Endothelial cell of umbilical vein (primary cell): ENCODE measurements at places on chromosomes 6 and 20. TPM values are rescaled to one million over a fixed set of nuclear protein-coding genes. Genes with fewer than 3 reads are reported as not detected.

- peak overlapping the region; percentile 49 for H3K27ac ChIP-seq
- no peaks in the 10 kb centered on the region for H3K27me3 ChIP-seq
- peaks cover 28% of the 10 kb centered on the region for H3K4me1 ChIP-seq
- peak; percentile 87 for DNase-seq
Measured at GRCh38 chr20:7856756-7857155, 83.5 kb downstream of the HAO1 start.

- H3K27me3 ChIP-seq = no peaks in the 10 kb centered on the region
- no peak for DNase-seq
- no peak overlapping the region for H3K4me3 ChIP-seq
- H3K4me1 ChIP-seq = no peaks in the 10 kb centered on the region
Measured at GRCh38 chr6:313917-314316, 21.6 kb downstream of the DUSP22 start.

DNA sequence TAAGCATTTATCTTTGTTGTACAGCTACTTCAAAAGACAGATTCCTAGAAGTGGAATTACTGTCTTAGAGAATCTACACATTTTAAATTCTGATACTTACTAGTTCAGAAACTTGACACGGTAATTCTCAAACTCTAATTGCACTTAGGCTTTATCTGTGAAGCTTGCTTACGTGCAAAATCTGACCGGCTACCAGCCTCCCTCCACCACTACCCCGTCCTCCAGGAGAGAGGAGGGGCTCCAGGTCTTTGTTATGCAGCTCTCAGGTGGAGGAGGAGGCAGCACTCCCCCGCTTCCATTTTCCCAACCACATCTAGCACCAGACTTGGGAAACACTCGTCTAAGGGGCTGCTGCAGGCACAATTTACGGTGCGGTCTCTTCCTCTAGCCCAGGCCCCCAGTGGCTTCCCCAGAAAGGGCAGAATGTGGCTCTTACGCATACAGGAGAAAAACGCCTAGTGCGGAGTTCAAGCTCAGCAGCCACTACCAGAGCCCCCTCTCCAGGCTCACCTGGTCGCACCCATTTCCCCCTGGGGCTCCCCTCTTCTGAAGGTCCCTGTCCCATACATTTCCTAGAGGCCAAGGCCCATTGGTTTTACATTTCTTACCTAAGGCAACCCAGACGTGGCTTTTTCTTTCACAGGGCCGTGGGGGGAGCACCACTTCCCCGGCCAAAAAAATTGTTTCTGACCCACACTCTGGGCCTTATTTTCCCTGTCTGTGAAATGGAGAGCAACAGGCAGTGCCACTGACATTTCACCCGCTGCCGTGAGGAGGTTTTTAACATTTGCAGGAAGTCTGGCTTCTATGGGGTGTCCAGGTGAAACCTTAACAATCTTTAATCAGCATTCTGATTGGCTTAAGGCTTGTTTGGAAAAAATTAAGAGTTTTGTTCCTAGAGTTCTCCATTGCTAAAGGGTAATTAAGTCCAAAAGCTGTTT is 1.6 kb upstream of the TGIF2 start:
- H3K27ac ChIP-seq = no peak overlapping the region
- no peak for DNase-seq
- H3K27me3 ChIP-seq = no peaks in the 10 kb centered on the region
- H3K36me3 ChIP-seq = no peaks in the 10 kb centered on the region

GRCh38 chr6:83031689-83032088 is 34.0 kb downstream of the UBE3D start:
- peaks cover under 1% of the 10 kb centered on the region for H3K36me3 ChIP-seq
- no peak for DNase-seq
- no peak overlapping the region for H3K4me3 ChIP-seq

GRCh38 chr6:81624453-81624852 is 128.0 kb downstream of the TENT5A start:
- no peaks in the 10 kb centered on the region for H3K4me1 ChIP-seq
- H3K27ac ChIP-seq = no peak overlapping the region
- H3K4me3 ChIP-seq = no peak overlapping the region
- DNase-seq = no peak
- H3K27me3 ChIP-seq = no peaks in the 10 kb centered on the region

GRCh38 chr6:39281312-39281980 is 32.8 kb downstream of the KCNK17 start:
- H3K27me3 ChIP-seq = no peaks in the 10 kb centered on the region
- H3K4me3 ChIP-seq = no peak overlapping the region
- no peak overlapping the region for H3K27ac ChIP-seq
- H3K4me1 ChIP-seq = no peaks in the 10 kb centered on the region
- DNase-seq = no peak
- no peaks in the 10 kb centered on the region for H3K36me3 ChIP-seq

DNA sequence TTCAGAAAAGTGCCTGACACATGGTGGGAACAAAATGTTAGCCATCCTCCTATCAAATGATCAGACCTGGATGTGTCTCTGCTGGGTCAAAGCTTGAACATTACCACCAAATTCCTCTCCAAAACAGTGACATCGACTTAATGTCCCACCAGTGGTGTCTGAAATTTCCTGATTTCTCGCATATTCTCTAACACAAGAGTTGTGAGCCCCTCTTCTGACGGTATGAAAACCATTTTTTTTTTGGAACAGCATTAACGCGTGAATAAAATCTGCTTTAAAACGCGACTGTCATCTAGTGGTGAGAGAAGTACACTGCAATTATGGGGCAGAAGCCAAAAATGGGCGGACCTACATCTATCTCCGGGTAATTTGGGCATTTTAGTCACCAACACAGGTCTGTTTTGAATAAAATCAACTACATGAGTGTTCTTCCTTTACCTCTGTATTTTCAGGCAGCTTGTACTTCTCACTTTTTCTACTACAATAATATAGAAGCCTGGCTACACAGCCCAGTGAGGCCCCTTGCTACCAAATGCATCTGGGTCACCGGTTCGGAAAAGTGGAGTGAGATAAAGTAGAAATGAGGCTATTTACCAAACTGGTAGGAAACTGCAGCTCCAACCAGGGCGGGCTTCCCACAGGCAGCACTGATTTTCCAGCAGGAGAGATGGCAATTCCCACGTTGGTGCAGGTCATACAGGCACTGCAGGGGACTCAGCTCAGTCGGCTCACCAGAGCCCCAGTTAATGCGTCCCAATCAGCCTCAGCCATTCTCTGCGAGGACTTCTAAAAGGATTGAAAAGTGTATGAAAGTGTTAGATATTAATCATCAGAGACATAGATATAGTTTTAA is 27.4 kb downstream of the MGME1 start:
- no peaks in the 10 kb centered on the region for H3K36me3 ChIP-seq
- H3K4me1 ChIP-seq = peaks cover 16% of the 10 kb centered on the region
- H3K27me3 ChIP-seq = peaks cover 4% of the 10 kb centered on the region
- peak; percentile 70 for DNase-seq
- no peak overlapping the region for H3K4me3 ChIP-seq

DNA sequence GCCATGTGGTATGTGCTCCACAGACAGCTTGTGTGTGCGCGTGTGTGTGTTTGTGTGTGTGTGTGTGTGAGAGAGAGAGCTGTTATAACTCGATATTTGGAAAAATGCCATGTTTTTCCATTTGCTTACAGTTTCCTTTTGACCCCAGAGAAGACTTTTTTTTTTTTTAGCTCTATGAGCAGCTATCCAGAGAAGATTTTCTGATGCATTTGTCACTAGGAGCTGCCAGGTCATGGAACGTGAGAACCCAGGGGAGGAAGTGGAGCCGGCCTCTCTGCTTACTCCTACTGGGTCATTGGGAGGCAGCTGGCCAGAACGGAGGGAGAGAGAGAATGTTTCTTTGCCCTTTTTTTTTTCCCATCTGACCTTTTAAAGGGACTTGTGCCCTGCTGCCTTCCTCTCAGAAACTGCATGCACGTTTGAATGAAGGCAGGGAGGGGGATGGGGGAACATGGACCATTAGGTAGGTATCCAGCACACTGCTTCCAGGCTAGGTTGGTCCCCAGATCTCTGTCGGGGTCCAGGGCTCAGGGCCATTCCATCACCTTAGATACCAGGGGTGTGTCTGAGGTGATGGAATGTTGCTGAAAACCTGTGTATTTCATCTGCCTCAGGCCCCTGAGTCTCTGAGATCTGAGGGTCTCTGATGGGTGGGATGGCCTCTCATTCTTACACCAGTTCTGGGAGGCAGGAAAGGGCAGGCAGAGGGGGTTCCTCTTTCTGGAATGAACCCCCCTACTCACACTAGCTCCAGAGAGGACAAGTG is 11.2 kb upstream of the MRPS18A start:
- peak overlapping the region; percentile 75 for H3K27ac ChIP-seq
- H3K4me1 ChIP-seq = peaks cover 43% of the 10 kb centered on the region
- H3K36me3 ChIP-seq = no peaks in the 10 kb centered on the region
- peak; percentile 91 for DNase-seq
- no peaks in the 10 kb centered on the region for H3K27me3 ChIP-seq

DNA sequence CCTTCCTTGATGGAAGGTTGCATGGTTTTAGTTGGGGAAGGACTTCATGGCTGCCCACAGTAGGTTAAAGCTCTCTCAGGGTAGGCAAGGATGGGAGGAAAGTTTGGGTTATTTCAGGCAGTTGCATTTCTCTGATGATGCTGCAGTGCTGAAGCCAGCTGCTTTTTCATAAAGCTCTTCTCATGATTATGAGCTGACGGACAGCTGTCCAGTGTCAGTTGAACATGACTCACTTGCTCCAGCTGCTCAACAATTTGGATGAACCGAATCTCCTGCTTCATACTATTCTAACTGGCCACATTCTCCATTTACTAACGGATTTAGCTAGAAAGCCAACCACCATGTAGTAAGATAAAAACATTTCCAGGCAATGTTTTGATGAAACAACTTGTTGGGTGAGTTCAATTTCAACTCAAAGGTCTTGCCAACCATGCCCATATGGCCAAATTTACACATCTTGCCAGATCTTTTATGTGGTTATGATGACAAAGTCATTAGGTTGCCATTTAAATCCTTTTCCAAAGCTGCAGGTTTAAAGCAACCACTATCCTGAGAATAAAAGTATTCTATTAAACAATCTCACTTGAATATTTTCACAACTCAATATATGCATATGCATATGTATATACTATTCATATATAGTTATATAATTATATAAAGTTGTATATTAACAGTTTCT is 125.9 kb downstream of the HS3ST5 start:
- DNase-seq = no peak
- no peak overlapping the region for H3K4me3 ChIP-seq
- no peaks in the 10 kb centered on the region for H3K4me1 ChIP-seq
- H3K27ac ChIP-seq = no peak overlapping the region

- no peak for DNase-seq
- no peak overlapping the region for H3K27ac ChIP-seq
- H3K36me3 ChIP-seq = no peaks in the 10 kb centered on the region
- no peaks in the 10 kb centered on the region for H3K27me3 ChIP-seq
- H3K4me3 ChIP-seq = no peak overlapping the region
- H3K4me1 ChIP-seq = no peaks in the 10 kb centered on the region
Measured at GRCh38 chr6:167240034-167240541, 51.0 kb upstream of the UNC93A start.

DNA sequence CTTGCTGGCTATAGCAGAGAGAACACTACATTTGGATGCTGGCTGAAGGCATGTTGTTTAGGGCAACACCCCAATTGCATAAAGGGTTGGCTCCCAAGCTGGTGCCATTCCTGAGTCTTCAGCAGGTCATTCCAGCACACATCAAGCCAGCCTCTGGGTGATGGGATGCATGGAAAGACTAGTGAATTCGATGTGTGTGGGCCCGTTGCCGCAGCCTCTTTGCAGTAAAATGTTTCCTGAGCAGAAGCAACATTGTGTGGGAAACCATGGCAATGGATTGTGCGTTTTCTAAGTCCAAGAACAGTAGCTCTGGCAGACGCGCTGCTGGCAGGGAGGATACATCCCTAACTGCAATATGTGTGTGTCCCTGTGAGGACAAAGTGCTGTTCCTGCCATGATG is 142.4 kb upstream of the SLC24A3 start:
- H3K4me3 ChIP-seq = no peak overlapping the region
- H3K27me3 ChIP-seq = no peaks in the 10 kb centered on the region
- H3K4me1 ChIP-seq = no peaks in the 10 kb centered on the region
- H3K36me3 ChIP-seq = no peaks in the 10 kb centered on the region

GRCh38 chr20:8616792-8617191 is 452.1 kb upstream of the PLCB4 start:
- H3K36me3 ChIP-seq = no peaks in the 10 kb centered on the region
- H3K4me3 ChIP-seq = no peak overlapping the region
- DNase-seq = no peak
- H3K4me1 ChIP-seq = no peaks in the 10 kb centered on the region

DNA sequence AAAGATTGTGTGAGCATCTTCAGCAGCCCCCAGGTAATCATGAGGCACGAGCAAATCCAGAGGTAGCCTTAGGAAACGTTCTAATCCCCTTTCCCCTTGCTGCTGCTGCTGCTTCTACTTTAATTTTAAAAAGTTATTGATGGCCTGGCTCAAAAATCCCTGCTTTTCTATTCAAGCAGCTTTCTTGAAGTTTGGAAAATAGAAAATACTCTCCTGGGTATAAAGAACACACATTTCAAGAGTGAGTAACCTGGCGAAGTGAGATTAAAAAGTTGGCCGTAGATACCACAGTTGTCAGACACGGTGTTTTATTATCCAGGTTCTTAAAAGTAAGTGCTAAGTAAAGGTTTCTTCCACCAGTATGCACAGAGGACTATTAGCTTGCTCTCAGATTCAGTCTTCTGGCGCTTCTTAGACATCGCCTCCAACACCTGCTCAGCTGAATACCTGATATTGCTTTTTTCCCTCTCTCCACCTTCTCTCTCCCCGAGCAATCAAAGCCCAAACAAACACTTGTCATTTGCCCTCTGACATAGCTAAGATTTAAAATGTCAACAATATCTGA is 150.7 kb downstream of the EDN3 start:
- DNase-seq = no peak
- H3K27me3 ChIP-seq = no peaks in the 10 kb centered on the region
- H3K27ac ChIP-seq = no peak overlapping the region
- H3K4me1 ChIP-seq = no peaks in the 10 kb centered on the region

DNA sequence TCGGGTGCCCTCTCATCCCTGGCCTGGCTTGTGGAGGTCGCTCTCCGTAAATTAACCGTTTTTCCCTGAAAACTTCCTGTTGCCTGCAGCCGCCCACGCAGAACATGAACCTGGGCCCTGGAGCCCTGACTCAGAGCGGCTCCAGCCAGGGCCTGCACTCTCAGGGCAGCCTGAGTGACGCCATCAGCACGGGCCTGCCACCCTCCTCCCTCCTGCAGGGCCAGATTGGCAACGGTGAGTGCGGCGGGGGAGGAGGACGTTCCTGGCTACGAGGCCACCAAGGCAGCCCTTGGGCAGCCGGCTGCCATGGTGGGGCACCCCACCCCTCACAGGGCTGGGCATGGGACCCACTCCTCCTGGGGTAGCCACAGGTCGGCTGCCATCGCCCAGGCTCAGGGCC is 17.8 kb downstream of the SS18L1 start:
- H3K4me1 ChIP-seq = no peaks in the 10 kb centered on the region
- H3K27me3 ChIP-seq = no peaks in the 10 kb centered on the region
- peaks cover 11% of the 10 kb centered on the region for H3K36me3 ChIP-seq

Gene SYNDIG1
- polyA plus RNA-seq = not detected in 2 replicates

Gene PCIF1
- polyA plus RNA-seq = 26.4 and 27.6 TPM in 2 replicates

Gene RAET1L
- not detected in 2 replicates for polyA plus RNA-seq

Gene BTN1A1
- not detected in 2 replicates for polyA plus RNA-seq

Gene FAM184A
- polyA plus RNA-seq = 0.04 and 0.16 TPM in 2 replicates
